NCI-H774 (cell line): ENCODE measurements at places on chromosomes 7 and 10.

GRCh38 chr7:31860925-31861324 lies 173.9 kb downstream of the PPP1R17 start:
- no peak for DNase-seq

GRCh38 chr7:100167912-100168323 lies 499 bp downstream of the GAL3ST4 start:
- DNase-seq: no peak

GRCh38 chr7:150914196-150914595 lies 61.9 kb downstream of the AOC1 start:
- no peak for DNase-seq

- no peak for DNase-seq
Measured at GRCh38 chr7:24965831-24966708, 13.9 kb downstream of the OSBPL3 start.

- DNase-seq: no peak
Measured at GRCh38 chr10:85927952-85928665, 438.5 kb downstream of the GRID1 start.

GRCh38 chr7:151215396-151215795 lies 5.1 kb upstream of the H2BK1 start:
- DNase-seq: no peak

DNA sequence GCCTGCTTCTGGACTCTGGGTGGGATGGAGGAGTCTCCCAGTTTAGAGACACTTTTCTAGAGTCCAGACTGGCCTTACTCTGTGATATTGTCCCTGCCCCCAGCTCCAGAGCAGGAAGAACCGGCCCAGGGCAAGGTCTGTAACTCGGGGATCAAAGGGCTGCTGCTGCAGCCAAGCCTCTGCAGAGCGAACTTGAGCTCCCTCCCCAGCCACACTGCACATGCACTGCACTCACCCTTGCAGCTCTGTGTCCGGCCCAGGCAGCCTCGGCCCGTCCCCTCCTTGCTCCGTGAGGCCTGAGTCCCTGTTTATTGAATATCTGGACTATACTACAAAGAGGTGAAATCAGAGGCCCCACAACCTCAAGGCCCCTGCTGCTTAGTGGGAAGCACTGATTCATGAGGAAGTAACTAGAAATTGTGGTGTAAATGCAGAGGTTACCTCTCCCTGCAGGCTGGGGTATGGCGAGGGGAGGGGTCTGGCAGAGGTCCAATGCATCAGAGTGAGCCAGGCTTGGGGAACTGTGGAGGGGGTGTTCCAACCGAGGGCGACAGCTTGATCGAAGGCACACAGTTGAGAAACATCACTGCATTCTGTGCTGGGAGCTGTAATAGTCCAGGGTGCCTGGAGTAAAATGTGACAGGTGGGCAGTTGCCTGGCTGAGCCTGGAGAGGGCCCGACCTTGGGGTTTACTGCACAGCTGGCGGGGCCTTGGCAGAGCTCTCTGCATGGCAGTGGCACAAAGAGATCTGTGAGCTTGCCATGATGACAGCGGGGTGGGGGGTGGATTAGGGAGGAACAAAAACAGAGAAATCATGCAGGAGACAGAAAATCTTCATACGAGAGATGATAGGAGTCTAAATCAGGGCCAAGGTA lies 49.1 kb downstream of the AOC1 start:
- DNase-seq: no peak

DNA sequence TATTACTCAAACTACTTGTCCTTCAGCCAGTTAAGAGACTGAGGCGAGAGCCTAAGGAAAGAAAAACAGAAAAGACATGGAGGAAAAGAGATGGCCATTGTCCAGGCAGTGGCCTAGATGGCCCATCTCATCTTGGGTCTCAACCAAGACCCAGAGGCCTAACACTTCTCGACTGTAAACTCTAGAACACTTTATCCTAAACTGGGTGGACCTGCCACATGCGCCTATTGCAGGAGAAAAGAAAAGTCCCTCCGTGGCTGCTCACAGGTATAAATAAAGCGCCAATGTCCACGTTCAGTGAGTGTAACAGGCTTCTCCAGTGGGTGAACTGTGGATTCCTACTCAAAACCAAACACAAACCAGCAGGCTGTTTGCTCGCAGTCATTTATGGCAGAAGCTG lies 92.7 kb upstream of the DDC start:
- DNase-seq: no peak

- no peak for DNase-seq
Measured at GRCh38 chr10:5525561-5526341, 990 bp downstream of the CALML3 start.

GRCh38 chr10:3786295-3787015 lies 1.4 kb upstream of the KLF6 start:
- no peak for DNase-seq

GRCh38 chr10:95359466-95359865 lies 68.7 kb upstream of the PDLIM1 start:
- no peak for DNase-seq

- DNase-seq: no peak
Measured at GRCh38 chr7:94414980-94415379, 20.3 kb downstream of the COL1A2 start.

DNA sequence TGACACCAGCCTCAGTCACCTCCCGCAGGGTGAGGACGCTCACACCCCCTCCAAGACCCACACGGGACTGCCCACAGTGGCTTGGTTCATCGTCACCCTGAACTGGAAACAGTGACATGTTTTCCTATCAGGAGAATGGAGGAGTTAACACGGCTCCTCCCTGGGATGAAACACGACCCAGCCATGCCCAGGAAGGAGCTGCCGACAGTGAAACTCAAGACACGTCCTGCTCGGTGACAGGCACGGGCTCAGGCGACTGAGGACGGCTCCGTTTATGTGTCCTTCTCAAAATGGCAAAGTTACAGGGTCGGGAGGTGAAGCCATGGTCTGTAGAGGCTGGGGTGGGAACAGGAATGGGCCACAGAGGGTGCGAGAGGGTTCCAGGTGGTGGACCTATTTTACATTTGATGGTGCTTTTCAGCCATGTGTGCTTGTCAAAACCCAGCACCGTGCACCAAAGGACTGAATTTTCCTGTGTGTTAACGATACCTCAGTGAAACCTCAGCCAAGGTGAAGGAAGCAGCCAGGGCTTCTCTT lies 272.4 kb downstream of the ADARB2 start:
- DNase-seq: no peak

DNA sequence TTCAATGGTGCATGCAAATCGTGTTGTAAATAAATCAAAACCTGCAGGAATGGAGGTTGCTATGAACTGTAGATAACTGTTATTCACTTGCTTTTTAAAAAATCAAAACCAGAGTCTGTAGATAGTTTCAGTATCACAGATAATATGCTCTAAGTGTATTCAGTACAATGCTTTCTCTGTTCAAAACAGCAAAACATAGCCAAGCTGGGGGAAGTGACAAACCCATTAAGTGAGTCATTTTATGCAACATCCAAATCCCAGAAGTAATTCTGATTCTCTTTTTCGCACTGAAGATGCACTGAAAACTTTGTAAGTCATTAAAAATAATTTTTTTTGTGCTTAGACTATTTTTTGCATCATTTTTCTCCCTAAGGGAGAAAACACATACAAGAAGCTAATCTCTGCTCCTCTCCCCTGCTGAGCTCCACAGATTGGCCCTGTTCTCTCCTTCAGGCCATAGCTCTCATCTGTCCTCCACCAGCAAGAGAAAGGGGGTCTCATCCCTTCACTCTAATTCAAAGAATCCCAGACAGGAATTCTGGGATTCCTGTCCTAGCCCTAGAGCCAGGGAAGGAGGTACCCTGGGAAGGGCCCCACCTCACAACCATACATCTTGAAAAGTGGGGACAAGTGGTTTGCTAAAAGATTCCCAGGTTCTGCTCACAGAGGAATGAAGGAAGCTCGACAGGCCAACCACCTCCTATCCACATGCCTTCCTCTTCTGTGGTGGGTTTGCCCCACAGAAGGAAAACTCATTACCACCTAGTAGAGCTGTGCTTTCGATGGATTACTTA lies 4.9 kb downstream of the PRTFDC1 start:
- no peak for DNase-seq

- DNase-seq: no peak
Measured at GRCh38 chr7:105250706-105251105, 138.0 kb downstream of the SRPK2 start.

- DNase-seq: no peak
Measured at GRCh38 chr7:141132671-141133070, 58.8 kb downstream of the TMEM178B start.

GRCh38 chr7:122995600-122995999 lies at the start of gene TAS2R16:
TSS of gene TAS2R16 (minus strand) at chr7:122995700. CDS start at chr7:122995634, 66 bp downstream.
- DNase-seq: no peak

GRCh38 chr7:47967708-47968107 lies 11.7 kb downstream of the HUS1 start:
- DNase-seq: no peak

DNA sequence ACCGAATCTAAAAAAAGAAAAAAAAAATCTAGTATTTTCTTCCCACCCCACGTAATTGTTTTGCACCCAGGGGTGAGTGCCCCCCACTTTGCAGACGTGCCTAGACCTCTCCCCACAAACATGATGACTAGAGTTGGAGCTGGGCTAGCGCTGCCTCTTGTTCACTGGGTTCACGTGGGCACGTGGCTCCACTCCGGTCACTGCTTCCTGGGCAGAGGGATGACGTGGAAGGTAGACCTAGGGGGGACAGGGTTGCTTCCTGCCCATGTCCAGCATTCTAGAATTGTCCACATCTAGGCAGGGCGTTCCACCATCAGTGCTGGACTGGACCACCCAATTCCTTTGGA lies 861 bp upstream of the LIMK1 start:
- no peak for DNase-seq

- no peak for DNase-seq
Measured at GRCh38 chr7:55069271-55069792, 50.5 kb downstream of the EGFR start.

- no peak for DNase-seq
Measured at GRCh38 chr7:94429153-94429552, 34.5 kb downstream of the COL1A2 start.

DNA sequence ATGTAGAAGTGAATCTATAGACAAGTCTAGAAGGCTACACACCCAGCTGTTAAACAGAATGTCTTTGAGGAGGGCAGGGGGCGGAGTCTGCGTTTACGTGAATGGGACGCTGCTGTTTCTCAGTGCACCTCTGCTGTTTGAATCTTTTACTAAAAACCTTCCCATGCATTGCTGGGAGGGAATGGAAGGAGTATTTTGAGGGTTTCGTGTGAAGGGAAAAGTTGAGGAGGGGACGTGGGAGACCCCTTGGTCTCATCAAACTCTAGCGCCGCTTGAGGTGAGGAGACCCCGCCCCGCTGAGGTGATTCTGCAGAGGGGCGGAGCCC lies 492 bp upstream of the VCL start:
- DNase-seq: peak; percentile 73

- DNase-seq: no peak
Measured at GRCh38 chr7:41881331-41882130, 178.6 kb upstream of the INHBA start.

DNA sequence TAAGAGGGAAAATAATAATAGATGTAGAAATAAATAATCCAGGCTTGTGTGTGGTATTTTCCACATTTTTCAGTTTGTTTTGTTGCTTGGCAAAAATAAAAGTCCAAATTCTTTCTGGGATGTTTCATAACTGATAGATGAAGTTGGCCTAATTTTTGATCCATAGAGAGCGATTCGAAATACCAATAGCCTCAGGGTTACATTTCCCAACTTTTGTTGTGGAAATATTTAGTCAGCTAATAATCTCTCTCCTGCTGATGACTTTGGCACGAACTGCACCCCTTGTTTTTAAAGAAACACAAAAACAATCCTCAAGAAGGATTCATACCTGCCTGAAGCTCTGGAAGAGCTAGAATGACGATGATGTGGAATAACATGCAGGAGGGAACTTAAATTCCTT lies 483.2 kb downstream of the ADRA2A start:
- no peak for DNase-seq

GRCh38 chr10:49047128-49047639 lies 68.1 kb downstream of the VSTM4 start:
- DNase-seq: no peak

- no peak for DNase-seq
Measured at GRCh38 chr10:32244421-32245207, 102.3 kb downstream of the EPC1 start.

- DNase-seq: no peak
Measured at GRCh38 chr10:120075349-120075748, 182.8 kb downstream of the SEC23IP start.

GRCh38 chr7:69932034-69932628 lies 333.9 kb downstream of the AUTS2 start:
- DNase-seq: peak; percentile 13

GRCh38 chr7:14430926-14431325 lies 441.5 kb upstream of the ETV1 start:
- DNase-seq: no peak

- no peak for DNase-seq
Measured at GRCh38 chr10:102324061-102324460, 71.4 kb upstream of the NFKB2 start.

DNA sequence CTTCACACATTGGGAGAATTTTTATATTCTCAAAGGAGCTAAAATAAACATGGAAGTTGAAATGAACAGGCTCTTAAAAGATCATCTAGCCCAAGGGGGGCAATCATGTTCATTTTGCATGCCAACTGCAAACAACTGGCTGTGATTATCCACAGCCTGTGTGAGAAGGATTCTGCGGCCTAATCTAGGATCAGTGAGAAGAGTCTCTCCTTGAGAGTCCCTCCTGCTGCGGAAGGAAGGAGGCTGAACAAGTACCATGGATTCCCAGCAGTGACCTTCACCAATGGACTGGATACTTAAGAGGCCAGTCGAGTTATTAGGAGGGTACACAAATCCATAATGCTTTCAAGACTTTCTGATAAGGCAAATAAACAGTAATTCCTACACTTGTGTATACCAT lies 76.7 kb downstream of the IGF2BP3 start:
- DNase-seq: no peak

GRCh38 chr10:44333511-44333910 lies 51.4 kb downstream of the CXCL12 start:
- no peak for DNase-seq

- DNase-seq: no peak
Measured at GRCh38 chr7:36521911-36522310, 132.2 kb downstream of the ANLN start.

DNA sequence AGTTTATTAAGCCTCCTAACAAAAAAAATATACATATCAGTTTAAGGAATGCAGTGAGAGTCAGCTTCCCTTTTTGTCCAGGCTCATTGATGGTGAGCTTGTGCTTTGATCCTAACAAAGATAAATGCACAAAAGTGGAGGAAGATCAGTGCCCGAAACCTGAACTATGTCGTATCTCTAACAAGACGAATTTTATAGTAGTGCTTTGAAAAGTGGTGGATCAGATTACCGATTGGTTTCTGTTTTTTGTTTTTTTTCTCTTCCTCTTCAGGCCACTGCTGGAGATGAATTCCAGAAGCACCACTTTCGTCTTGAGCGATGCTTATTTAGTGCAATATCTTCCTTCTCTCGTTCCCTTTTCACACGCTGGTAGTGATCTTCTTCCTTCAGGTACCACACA lies 72.8 kb downstream of the RHOBTB1 start:
- no peak for DNase-seq

DNA sequence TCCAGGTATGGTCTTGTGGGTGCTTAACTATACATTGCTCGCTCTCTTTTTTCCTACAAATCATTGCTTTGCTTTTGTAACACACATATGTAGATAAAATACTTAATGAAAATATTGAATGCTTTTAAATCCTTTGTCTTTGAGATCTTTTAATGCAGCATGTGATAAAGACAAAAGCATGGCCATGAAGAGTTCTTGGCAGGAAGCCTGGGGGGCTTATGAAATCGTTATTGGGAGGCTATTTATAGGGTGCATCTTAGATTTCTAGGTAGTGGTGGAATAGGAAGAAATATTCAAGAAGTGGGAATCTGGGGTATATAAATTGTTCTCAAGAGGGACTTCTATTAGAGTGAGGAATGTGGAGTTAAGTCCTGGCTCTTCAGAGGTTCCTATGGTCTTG lies 21.9 kb downstream of the UBE2D1 start:
- DNase-seq: no peak
